Activated CD4-positive, alpha-beta T cell treated with anti-CD3 and anti-CD28 coated beads, Interleukin-2, amount 10 ng/mL, durations not matched to agents 7 days and 5 days (primary cell): ENCODE measurements at places on chromosomes 1 and 21.

DNA sequence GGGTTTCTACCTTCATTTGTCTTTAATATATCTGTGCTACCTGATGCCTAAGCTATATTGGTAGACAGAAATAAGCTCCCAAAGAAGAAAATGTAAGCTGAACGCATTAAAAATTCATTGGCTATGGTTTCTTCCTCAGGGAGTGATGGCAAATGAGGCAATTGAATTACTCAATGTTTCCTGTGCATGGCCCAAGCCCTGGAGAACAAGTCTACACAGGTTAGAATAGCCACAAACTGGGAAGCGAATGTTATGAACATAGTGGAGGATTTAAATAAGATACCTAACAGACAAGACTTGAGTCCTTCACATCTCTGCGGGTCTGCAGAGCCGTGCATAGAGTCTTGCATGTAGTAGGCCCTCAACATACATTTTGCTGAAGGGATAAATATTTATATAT lies 350.3 kb downstream of the RWDD3 start:
- DNase-seq, result no peak

- DNase-seq, result no peak
Observed at GRCh38 chr1:217433664-217434063, 197.2 kb downstream of the GPATCH2 start.

- DNase-seq, result peak; percentile 76
Observed at GRCh38 chr1:210373878-210374599, 45.3 kb downstream of the HHAT start.

DNA sequence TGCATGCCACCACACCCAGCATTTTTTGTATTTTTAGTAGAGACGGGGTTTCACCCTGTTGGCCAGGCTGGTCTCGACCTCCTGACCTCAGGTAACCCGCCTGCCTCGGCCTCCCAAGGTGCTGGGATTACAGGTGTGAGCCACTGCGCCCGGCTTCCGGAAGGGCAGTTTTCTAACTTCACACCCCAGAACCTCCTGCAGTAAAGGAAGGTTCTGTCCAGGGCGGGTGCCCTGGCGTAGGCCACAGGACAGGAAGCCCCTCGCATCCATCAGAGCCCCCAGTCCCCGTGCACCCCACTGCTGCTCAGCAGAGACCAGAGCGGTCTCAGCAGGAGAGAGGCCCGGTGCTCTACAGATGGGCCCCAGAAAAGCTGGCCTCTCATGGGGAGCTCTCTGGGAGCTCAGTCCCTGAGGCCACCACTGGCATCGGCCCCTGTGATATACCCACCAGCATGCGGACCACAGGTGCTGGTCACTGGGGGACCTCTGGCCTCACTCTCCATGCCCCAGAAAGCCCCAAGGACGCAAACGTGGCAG lies 4.1 kb upstream of the DNMT3L start:
- no peak for DNase-seq

- DNase-seq, result no peak
Observed at GRCh38 chr1:174736831-174737230, 262.9 kb upstream of the CACYBP start.

- DNase-seq, result no peak
Observed at GRCh38 chr21:42862774-42863503, 16.4 kb downstream of the WDR4 start.

DNA sequence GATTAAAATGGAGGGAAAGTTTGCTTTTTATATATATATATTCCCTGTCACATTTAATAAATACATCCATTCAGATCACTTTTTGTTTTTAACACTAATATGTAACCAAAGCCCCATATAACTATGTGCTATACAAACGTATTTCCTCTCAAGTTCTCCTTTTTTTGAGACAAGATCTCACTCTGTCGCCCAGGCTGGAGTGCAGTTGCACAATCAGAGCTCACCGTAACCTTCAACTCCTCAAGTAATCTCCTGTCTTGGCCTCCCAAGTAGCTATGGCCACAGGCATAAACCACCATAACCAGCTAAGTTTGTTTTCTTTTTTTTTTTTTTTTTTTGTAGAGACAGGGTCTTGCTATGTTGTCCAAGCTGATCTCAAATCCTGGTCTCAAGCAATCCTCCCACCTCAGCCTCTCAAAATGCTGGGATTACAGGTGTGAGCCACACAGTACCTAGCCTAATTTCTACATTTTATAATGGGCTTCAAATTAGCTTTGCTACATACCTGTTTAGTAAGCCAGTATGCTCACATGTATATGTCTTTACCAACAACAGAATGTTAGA lies 120.0 kb downstream of the TGFBR3 start:
- no peak for DNase-seq

GRCh38 chr1:211830328-211831142 lies at the start of gene LPGAT1:
TSS of gene LPGAT1 (minus strand) at chr1:211830763. CDS start at chr1:211829296, 1,467 bp downstream.
- DNase-seq, result peak; percentile 68

GRCh38 chr1:63971557-63971956 lies 197.7 kb downstream of the ROR1 start:
- no peak for DNase-seq

- DNase-seq, result peak; percentile 16
Observed at GRCh38 chr1:192506741-192507155, 68.8 kb upstream of the RGS1 start.
